ENCODE measurements at places on chromosomes 2 and 18.
A peak's percentile ranks its signal among the peaks of the same experiment; 100 is the strongest.

GRCh38 chr2:86807468-86808275 lies 17.0 kb upstream of the CD8A start:
- peak; percentile 69 for DNase-seq

DNA sequence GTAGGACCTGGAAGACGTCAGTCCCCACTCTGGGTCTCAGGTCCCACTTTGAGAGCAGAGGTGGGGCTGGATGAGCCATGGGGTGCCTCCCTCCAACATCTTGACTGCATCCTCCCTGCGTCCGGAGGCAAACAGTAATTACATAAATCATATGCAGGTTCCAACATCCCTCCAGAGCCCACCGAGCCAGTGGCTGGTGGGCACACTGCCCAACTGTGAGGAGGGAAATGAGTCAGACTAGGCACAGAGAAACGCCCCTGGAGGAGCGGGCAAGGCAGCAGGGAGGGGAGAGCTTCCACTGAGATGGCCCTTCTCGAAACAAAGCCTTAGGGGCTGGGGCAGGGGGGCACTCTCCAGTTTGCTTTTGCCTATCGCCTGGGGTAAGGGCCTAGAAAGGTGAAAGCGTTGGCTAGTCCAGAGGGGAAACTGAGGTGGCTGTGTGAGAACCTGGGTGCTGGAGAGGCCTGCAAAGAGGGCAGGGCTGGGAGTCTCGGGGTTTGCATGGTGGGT lies 168.2 kb upstream of the MYCN start:
- no peak for DNase-seq

- DNase-seq: no peak
Measured at GRCh38 chr2:174784909-174785308, 20.6 kb upstream of the CHRNA1 start.

DNA sequence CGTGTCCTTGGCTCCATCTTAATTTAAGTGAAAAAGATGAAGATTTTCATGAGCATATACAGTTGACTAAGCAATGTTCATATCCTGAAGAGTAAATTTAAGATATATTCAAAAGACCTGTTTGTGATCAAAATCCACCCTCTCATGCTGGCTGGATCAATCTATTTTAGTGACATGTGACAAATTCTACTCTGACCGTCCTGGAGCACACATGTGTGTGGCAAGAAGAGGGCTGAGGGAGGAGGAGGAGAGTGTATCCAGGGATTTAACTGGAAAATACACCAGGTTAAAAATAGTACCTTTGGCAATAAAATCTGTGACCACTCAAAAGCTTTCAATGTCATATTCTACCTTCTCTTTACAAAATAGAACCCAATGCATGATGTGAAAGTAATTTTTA lies 228.7 kb downstream of the PID1 start:
- DNase-seq: no peak

DNA sequence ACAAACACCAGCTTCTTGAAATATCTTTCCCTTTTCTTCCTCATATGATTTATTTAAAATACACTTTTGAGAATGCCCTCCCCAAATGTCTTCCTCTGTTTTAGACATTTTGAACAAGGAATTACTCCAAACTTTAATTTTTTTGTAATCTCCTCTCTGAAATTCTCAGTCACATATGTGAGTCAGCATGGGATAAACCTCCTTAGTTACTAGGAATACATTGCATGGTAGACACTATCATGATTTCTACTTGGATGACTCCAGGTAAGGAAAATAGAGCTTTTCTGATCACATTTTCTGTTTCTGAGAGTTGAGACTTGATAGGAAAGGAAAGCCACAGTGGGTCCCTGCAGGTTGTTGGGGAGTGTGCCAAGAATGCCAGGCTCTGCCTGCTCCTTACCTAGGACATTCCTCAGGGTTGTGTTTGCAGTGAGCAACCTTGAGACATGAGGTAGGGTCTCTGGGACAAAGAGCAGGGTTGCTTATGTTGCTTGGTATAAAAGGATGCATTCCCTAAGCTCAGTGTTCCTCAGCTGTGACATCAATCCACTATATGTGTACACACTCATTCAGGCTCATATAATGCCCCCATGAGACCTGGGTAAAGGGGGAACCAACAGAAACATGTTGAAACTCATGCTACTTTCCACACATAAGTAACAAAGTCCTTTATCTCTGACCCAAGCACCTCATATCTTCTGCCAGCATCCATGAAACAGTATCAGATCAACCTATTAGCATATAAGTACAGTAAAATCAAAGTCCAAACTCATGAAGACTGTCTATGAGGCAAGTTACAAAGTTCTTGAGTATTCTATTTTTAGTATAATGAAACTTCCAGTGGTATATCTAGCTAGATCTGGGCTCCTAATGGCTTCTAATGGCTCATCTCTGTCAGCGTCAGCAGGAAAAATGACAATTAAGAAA lies 112.8 kb upstream of the SCN1A start:
- no peak for DNase-seq

DNA sequence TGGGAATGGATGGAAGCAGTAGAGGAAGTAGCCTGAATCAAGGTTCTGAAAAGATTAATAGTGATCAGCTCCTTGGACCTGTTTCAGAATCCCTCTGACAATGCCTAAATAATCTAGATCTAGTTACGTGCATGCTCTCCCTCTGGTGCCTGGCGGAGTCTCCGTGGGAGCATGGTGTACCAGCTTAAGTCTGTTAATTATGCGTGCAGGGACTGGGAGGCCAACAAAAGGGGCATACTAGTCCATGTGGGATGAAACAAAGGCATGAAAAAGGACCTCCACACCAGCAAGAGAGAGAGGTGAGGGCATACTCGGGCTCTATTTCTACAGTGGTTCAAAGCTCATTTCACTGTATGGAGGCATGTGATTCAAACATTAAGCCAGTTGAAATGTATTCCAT lies 200.3 kb downstream of the DPP4 start:
- no peak for DNase-seq

DNA sequence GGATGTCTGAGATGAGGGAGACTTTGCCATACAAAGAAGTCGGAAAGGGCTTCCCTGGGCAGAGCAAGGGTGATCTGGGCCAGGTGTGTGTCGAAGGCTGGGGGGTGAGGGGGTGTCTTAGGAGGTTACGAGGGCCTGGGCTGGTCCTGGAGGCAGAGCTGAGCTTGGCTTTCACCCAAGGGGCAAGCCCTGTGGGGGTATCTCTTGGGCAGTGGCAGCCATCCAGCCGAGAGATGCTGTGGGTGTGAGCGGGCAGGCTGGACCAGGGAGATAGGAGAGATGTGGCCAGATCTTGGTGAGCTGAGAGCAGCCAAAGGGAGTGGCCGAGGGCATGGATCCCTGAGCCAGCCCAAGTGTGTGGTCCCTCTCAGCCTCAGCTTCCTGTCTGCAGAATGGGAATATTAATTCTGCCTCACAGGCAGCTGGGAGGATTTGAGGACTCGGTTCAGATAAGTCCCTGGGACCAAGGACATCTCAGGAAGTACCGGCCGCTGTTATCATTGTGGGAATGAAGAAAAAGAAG lies 33.0 kb downstream of the MAL start:
- no peak for DNase-seq

DNA sequence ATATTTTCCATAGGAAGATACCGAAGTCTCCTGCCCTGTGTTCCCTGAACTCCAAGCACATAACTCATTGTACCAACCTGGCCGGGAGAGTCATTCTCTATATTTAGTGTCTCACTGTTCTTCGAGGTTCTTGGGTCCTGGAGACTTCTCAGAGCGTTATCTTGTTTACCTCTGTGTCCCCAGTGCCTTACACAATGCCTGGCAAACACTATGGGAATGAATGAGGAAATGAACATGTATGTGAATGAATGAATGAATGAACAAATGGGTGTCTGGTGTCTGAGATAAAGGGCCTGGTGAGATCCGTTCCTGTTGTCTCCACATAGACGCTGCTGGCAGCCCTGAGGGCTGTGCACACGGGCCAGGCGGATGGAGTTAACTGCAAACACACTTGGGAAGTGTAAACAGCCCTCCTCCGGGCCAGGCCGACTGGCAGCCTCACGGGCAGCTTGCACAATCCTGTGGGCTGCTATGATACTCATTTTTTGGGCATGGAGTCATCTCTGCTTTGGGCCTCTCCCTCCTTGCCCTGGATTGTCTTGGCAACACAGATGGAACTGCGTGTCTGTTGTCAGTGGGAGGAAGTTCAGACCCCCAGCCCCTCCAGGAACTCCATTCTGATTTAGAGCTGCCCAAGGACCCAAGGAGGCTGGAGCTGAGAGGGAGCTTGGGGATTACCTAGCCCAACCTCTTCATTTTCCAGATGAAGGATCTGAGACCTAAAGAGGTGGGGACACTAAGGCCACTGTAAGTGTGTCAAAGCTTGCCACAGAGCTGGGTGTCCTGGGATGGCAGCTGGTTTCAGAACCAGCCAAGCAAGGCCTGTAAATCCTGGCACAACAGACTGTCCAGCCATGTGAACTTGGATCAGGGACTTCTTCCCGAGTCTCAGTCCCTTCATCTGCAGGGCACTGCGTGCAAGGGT lies 124.4 kb downstream of the INHBB start:
- no peak for DNase-seq

DNA sequence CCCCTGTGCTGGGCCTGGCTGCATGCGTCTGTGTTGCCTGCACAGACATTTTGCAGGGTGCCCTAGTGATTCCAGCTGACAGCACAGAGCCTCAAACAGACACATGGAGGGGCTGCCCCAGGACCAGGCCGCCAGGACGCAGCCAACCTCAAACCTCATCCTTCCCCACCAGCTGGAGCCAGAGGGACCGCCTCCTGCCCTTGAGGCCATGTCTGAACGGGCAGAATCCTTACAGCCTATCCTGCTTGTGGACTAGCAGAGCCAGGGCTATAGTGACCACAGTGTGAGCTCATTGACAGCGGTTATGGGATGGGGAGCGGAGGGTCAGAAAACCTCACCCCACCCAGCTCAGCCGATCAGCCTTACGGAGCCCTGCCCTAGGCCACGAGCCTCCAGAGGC lies 22.4 kb downstream of the ODC1 start:
- DNase-seq: no peak

DNA sequence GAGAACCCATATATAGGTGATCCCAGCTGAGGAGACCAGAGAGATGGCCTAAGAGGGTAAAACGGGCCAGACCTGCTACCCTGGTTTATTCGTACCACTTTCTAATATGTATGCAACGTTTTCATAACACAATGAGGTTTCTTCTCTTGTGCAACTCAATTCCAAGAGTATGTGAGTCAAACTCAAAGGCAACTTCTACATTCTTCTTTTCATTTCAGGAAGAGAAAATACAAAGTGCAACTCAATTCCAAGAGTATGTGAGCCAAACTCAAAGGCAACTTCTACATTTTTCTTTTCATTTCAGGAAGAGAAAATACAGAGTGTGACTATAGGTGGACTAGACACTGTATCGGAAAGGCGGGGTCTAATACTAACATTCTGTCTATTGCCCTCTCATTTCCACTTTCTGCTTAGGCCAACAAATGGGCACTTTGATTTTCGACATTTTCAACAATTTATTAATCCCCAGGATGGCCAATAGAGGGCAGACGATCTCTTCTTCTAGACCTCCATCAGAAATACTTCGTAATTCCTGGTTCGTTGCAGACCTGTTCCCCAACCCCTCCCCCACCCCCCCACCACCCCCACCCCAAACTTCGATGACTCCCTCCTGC lies 3.7 kb upstream of the CRIM1 start:
- DNase-seq: peak; percentile 59

GRCh38 chr2:111927723-111928122 lies 29.3 kb downstream of the MERTK start:
- DNase-seq: no peak

GRCh38 chr18:10522574-10522973 lies 3.3 kb upstream of the NAPG start:
- DNase-seq: no peak

- DNase-seq: no peak
Measured at GRCh38 chr2:10742666-10743065, 21.2 kb downstream of the ATP6V1C2 start.

- DNase-seq: no peak
Measured at GRCh38 chr18:11178951-11179549, 29.7 kb upstream of the PIEZO2 start.

DNA sequence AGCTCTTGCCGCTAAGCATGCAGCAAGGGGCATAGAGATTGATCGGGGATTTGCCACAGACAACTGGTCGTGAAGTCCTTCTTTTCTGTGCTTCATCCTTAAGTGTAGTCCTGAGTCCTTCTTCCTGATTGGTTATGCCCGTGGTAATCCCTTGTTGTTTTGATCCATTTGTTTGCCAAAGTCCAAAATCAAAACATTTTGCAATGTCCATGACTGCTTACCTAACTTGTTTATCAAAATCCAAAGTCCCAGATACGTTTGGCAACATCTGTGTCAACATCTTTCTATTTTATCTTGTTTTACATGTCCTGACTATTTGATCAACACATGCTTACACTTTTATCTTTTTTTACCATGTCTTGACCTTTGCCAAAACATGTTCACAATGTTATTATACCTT lies 229.0 kb upstream of the ZNF804A start:
- DNase-seq: no peak

DNA sequence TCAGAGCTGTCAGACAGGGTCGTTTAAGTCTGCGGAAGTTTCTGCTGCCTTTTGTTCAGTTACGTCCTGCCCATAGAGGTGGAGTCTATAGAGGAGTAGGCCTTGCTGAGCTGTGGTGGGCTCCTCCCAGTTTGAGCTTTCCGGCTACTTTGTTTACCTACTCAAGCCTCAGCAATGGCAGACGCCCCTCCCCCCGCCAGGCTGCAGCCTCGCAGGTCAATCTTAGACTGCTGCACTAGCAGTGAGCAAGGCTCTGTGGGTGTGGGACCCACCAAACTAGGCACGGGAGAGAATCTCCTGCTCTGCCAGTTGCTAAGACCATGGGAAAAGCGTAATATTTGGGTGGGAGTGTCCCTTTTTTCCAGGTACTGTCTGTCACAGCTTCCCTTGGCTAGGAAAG lies 86.5 kb downstream of the EFEMP1 start:
- no peak for DNase-seq

GRCh38 chr2:126244937-126245336 lies 411.0 kb upstream of the GYPC start:
- DNase-seq: no peak

DNA sequence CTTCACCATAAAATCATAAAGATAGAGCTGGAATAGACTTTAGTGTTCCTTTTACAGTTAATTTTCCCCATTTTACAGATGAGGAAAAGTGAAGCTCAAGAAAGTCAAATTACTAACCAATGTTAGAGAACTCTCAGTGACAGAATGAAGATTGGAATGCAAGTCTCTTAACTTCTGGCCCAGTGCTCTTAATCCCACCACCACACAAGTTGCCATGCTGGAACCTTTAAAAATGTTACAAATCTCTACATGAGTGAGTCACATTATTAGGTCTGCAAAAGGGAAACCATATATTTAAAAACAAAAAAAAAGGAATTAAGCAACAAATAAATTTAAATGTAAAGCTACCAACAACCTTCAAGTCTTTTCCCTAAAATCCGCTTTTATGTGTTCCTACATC lies 3.5 kb downstream of the NCKAP1 start:
- DNase-seq: no peak

- no peak for DNase-seq
Measured at GRCh38 chr2:32977228-32977758, 30.5 kb downstream of the LTBP1 start.

- DNase-seq: no peak
Measured at GRCh38 chr2:64260093-64260803, 116.0 kb upstream of the PELI1 start.

All from CD4-positive, alpha-beta T cell treated with Interleukin-2 at 100 ng/mL for 4 hours (primary cell).